ENCODE measurements at places on chromosomes 13 and 19. TPM values are rescaled to one million over a fixed set of nuclear protein-coding genes. Genes with fewer than 3 reads are reported as not detected.
A peak's percentile ranks its signal among the peaks of the same experiment; 100 is the strongest.

Gene DLL3
- 2.2 TPM for total RNA-seq

Gene C19orf73
- 0.80 TPM for total RNA-seq

Gene RPL21
- 975 TPM for total RNA-seq

Gene LILRA1
- not detected for total RNA-seq

Gene CBLC
- not detected for total RNA-seq

Gene NTF4
- total RNA-seq: not detected

Gene ZNF28
- total RNA-seq: 11.3 TPM

Gene CAB39L
- 3.7 TPM for total RNA-seq

GRCh38 chr13:99870541-99870940 is 101.0 kb downstream of the ZIC5 start:
- no peak for DNase-seq

DNA sequence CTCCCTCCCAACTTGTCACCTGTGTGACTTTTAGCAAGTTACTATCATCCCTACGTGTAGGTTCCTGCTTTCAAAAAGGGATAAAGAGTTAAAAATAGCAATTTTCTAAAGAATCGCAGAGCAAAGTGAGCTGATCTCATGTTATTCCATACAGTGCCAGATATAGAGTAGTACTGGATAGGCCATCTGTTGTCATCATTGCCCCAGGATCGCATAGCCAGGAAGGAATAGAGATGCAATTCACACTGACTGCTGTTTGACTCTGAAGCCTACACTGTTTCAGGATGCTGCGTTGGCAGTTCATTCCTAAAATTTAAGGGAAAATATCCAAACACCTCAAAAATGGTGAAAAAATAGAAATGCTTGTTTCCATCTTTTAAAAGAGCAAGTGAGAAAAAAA is 138.9 kb downstream of the SHISA2 start:
- DNase-seq: no peak

GRCh38 chr13:93230261-93230855 is 3.8 kb downstream of the GPC6 start:
- DNase-seq: no peak

DNA sequence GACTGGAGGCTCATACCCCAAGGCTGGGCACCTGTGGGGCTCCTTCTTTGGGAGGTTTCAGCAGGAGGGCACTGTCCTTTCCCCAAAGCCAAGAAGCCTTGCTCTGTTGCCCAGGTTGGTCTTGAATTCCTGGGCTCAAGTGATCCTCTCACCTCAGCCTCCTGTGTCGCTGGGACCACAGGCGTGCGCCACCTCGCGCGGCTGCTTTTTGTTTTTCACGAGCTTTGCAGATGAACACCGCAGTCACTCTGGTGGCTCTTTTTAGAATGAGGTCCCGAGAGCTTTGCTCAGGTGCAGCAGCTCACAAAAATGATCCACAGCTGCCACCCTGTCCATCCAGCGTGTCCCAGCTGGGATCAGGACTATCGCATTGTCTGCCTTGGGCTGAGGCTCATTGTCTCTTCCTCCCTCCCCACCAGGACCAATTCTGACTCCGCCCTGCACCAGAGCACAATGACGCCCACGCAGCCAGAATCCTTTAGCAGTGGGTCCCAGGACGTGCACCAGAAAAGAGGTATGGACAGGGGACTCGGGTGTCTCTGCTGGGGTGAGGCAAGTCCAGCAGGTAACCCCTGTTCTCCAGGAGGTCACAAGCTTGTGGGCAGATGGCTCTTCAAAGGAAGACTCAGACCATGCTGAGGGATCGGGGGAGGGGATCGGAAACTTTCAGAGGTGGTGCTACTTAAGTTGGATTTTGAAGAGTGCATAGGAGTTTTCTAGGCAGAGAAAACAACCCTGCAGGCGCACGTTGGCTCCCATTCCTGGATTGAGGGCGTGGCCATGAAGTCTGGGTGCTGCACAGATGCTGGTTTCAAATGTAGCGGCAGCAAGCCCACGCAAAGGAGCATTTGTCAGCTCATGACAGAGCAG is 41.5 kb downstream of the COMP start:
- no peak for DNase-seq

DNA sequence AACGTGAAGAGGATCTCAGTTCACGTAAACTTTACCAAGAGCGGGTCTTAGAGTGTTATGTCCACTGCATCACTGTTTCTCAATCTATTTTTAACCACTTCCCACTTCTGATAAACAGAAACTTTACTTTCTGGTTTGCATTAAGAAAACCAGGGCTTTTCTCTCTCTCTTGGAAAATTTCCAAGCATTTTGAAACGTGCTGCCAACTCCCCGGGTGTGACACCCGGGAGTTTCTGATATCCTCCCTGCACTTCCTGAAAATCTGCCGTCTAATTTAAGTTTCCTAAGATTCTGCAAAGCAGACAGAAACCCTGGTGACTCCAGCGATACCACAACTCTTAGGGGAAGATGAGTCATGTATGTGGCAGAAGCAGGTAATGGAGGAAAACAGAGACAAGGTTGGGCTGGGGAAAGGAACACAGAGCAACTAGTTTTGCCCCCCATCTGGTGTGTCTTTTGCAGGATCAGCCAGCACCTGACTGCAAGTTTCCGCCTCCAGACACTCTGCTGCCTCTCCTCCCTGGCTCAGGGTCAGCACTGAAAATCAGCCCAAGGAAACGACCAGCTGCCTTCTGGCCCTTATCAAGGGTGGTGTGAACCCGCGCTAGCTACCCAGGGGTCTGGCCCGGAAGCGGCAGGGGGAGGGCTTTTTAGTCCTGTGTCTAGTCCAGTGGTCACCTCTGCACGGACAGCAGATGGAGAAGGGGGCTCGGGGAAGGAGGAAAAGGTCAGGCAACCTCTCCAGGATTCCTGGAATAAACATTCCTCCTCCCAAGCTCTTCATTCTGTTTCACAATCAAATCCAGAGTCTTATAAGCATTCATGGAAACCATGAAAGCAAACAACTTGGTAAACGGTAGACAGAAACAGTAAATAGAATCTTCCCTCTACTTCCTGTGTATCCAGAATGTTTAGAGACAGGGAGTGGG is 11.3 kb upstream of the FFAR2 start:
- DNase-seq: peak; percentile 91

DNA sequence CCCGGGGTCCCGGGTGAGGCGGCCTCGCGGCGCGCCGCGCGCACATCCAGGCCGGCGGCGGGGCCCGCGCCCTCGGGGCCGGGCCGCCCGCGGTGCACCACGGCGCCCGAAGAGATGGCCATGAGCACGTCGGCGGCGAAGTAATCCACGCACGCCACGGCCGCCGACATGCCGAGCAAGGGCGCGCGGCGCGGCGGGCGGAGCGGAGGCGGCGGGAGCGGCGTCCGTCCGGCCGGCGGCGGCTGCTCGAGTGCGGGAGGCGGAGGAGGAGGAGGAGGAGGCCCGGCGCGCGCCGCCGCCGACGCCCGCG is at the start of gene KLF16:
Gene KLF16, minus strand, starts transcription at position 252 of the 310 bp plus-strand sequence. Its CDS starts 82 bp downstream, at position 170.
- DNase-seq: no peak

GRCh38 chr13:45788011-45788410 is 63.5 kb downstream of the SIAH3 start:
- no peak for DNase-seq

- no peak for DNase-seq
Measured at GRCh38 chr19:35645680-35646511, 2.2 kb upstream of the COX6B1 start.

DNA sequence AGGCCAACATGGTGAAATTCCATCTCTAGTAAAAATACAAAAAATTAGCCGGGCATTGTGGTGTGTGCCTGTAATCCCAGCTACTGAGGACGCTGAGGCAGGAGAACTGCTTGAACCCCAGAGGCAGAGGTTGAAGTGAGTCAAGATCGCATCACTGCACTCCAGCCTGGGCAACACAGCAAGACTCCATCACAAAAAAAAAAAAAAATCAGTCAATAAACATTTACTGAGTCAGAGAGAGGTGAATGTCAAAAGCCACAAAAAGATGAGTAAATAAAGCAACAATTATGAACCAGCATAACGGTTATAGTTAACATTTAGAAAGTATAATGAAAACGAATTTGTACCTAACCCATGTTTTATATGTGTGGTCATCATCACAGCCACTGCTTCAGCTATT is 23.1 kb downstream of the PSPC1 start:
- DNase-seq: no peak

- DNase-seq: no peak
Measured at GRCh38 chr19:33814181-33815165, 17.8 kb downstream of the KCTD15 start.

DNA sequence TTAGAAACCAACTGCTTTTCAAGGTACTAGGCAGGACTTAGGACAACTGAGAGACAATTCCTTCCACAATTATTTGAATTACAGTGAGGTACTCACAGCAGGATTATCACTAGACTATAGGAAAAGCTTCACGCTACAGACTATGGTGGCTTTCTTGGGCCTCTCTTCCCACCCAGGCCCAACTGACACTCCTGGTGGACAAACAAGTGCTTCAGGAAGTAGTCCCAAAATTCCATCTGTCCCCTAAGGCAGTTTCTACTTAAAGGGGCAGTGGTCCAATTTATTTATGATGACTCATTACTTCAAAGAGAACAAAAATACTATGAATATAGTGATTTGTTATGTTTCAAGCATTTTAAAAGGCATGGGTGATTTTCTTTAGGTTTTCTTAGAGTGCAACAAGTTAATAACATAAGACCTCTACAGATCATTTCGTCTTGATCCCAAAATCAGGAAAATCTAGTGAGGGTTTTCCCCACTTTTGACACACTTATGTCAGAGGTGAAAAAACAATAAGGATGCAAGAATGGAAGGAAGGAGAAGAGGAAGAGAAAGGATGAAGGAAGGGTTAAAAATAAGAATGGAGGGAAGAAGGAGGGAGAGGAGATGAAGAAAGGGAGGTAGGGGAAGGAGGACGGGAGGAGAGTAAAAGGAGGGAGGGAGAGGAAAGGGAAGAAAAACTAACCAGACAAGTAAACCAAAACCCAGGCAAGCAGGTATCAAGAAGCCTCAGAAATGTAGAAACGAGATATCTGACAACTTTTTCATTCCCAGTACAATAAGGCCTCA is 100.7 kb downstream of the SERP2 start:
- DNase-seq: peak; percentile 5

- no peak for DNase-seq
Measured at GRCh38 chr13:110841846-110842245, 73.0 kb downstream of the ANKRD10 start.

DNA sequence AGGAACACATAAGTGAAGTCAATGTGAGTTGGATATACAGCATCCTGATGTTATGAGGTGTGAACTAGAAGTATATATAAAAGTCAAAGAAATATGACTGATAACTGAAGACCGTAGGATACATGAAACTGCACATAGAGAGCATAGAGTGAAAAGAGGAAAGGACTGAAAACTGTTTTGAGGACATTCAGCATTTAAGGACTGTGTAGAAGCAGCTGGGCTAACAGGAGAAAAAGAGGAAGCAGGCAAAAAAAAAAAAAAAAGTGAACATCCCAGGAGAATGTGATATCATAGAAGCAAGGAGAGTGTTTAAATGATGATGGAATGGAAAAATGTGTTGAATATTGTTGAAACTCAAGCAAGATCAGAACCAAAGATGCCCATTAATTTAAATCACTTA is 363.5 kb downstream of the PCDH20 start:
- DNase-seq: no peak

GRCh38 chr13:74977498-74977897 is 504.5 kb downstream of the TBC1D4 start:
- no peak for DNase-seq

GRCh38 chr19:31339411-31339810 is 9.8 kb downstream of the TSHZ3 start:
- DNase-seq: no peak

DNA sequence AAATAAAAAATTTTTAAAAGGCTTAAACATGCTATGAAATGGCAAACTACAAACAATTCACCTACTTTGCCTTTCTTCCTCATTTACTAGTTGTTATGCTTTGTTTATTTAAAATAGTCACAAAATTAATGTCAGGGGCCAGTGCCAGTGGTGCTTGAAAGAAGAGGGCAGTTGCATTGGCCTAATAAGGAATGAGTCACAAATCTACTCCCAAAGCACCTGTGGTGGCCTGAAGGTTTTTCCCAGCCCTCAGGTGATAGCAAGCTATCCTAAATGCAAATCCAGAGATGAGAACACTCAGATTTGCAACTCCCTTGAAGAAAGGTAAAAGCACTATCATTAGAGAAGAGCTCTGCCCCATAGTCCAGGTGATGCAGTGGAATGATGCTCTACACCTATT is 103.6 kb downstream of the MBNL2 start:
- no peak for DNase-seq

DNA sequence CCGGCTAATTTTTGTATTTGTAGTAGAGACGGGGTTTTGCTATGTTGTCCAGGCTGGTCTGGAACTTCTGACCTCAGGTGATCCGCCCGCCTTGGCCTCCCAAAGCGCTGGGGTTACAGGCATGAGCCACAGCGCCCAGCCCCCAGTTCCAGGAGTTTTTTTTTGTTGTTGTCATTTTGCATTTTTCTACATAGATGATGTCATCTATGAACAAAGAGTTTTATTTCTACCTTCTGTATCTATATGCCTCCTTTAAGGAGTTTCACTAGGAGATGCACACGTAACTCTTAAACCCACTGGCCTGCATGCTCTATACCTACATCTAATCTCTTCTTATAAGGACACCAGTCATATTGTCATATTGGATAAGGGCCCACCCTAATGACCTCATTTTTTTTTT is 4.8 kb downstream of the DHDH start:
- DNase-seq: no peak

DNA sequence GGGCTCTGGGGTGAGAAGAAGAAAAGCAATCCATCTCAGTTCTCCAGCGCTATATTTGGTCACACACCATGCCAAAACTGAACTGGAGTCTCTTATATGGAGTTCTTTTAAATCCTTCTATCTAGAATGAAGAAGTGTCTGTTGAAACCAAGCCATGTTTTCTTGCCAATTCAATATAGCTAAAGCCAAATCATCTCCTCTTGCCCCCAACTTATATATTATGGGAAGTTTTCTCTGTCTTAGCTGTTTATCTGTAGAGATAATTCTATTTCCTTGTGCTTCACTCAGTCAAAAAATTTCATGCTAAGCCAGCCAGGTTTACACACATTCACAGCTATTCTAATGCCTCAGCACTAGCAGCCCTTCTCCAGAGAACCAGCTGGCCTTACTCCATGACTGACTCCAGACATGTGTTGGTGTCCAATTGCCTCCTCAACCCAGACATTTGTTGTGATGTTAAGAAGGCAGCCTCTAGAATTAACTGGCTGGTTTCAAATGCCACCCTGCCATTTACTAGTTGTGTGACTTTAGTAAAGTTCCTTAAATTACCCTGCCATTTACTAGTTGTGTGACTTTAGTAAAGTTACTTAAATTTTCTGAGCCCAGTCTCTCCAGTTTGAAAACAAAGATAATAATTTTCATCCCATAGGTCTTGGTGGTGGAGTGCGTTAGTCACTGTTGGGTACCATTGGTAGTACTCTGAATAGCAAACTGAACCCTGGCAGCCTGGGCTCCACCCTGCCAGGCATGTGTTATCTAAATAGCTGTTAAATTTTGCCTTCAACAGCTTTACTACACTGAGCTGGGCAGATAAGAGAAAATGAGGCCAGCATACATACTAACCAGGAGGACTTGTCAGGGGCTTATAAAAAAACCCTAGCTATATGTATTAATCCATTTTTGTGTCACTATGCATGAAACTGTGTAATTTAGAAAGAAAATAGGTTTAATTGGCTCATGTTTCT is 525.1 kb downstream of the LMO7 start:
- DNase-seq: no peak

- no peak for DNase-seq
Measured at GRCh38 chr13:21796066-21796465, 125.2 kb downstream of the FGF9 start.

GRCh38 chr19:7304200-7304599 is 10.0 kb upstream of the INSR start:
- DNase-seq: no peak

GRCh38 chr13:30696278-30697176 is 38.8 kb upstream of the ALOX5AP start:
- peak; percentile 24 for DNase-seq

- DNase-seq: no peak
Measured at GRCh38 chr13:114067886-114068651, 64.4 kb downstream of the RASA3 start.
